ENCODE measurements at places on chromosomes 2 and 18. TPM values are rescaled to one million over a fixed set of nuclear protein-coding genes. Genes with fewer than 3 reads are reported as not detected.

REG3G gene
- total RNA-seq = not detected

RBM45 gene
- 13.1 TPM for total RNA-seq

GAL3ST2 gene
- total RNA-seq = not detected

VWA3B gene
- total RNA-seq = not detected

LGALSL gene
- total RNA-seq = 21.7 TPM

DSG4 gene
- not detected for total RNA-seq

ATP6V1C2 gene
- 1.4 TPM for total RNA-seq

TMEM200C gene
- total RNA-seq = 0.32 TPM

NOL4 gene
- not detected for total RNA-seq

SPHKAP gene
- total RNA-seq = not detected

DNA sequence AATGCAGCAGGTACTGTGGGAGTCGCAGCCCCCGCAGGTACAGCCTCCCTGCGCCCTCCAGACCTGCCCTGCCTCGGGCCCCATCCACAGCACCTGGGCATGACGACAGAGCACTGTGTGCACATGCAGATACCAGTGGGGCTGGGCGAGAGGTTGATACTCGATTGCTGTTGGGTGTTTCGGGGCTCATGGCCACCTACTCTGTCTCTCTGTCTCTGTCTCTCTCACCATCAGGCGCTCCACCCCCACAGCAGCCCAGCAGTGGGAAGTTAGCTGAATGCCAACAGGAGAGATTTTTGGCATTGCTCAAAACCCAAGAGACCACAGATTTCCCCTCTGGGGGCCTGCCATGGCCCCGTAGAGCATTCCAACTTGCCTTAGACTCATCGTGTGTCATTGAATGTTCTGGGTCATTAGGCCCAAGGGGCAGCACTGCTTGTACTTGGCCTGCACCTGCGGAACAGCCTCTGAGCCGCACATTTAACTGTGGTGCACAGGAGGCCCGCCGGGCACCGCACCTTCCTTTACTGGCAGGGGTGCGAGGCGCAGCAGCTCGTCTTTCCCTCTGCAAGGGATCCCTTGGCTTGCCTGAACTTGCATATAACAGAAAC is 18.8 kb downstream of the KCNIP3 start:
- no peak for DNase-seq

GRCh38 chr2:222713002-222713401 is 41.5 kb downstream of the MOGAT1 start:
- DNase-seq = no peak

DNA sequence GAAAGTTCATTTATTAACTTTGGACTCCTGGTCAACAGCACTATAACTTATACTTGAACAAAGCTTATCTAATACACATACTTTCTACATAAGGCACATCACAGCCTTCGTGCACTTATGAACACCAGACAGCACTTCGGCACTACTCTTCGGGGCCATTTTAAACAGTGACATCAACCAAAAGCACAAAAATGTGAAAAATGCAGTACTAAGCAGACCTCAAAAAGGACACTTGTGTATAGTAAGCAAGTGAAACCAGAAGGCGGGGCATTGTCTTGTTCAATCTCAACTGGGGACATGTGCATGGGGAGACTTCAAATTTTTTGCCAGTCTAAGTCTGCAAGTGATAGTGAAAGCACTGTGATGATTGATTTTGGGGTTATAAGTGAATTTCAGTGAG is 163.0 kb downstream of the NCKAP5 start:
- DNase-seq = no peak

- DNase-seq = no peak
These were observed 1464.7 kb upstream of the ZEB2 start for GRCh38 chr2:145984580-145984979.

DNA sequence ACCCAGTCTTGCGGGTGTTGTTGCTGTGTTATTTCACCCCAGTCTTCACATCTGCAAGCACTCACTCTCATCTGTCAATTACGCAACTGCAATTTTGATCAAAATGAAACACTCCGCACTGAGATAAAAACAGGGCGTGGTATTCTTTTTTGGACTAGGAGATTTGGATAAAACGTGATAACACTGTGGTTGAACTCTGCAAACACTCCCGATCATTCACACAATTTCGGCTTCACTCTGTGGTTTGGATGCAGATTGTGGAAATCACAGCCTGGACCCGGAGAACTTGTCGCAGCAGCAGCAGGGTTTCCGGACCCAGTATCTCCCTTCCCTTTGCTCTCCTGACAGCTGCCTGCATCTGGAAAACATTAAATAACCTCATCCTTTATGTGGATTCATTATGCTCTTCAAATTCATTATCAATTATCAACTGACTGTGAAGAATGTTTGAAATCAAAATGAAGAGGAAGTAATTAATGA is 49.4 kb upstream of the APCDD1 start:
- no peak for DNase-seq

DNA sequence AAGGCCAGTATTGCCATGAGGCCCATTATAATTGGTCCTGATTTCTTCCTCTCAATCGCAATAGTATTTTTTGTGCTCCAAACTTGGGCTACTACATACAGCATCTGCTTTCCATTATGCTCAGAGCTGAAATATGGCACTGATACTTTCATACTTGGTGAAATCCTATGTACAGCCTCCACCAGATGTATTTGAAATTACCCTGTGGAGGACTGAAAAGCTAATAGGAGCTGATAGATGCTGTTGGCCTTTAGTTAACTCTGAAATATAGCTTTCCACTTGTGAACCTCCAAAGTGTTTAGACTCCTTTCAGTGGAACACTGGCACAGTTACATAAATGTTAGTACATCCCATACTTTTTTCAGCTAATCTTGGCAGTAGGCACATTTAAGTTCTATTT is 205.7 kb downstream of the NEDD4L start:
- DNase-seq = no peak

GRCh38 chr18:41751161-41751560 is 203.9 kb upstream of the PIK3C3 start:
- DNase-seq = no peak

- no peak for DNase-seq
These were observed 45.7 kb downstream of the ICOS start for GRCh38 chr2:203982276-203982675.

DNA sequence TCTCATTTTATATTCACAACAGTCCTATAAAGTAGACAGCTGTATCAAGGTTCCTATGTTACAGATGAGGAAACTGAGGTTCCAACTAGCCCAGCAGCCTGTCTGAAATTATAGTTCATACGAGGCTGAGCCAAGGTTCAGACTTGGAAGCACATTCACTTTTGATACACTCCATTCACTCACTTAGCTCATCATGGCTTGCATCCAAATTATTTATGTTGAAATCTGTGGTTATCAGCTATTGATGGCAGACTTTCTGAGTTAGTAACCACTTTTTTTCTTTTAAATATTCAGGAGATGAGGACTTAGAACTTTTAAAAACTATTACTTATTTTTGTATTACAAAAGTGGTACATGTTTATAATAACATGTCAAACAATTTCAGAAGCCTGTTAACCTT is 188.2 kb downstream of the MTX2 start:
- no peak for DNase-seq

- DNase-seq = no peak
These were observed 487.4 kb upstream of the ZEB2 start for GRCh38 chr2:145007093-145007959.

GRCh38 chr2:82320296-82320695 is 2015.7 kb upstream of the LRRTM1 start:
- DNase-seq = no peak

GRCh38 chr18:58632552-58632951 is 3.7 kb upstream of the ALPK2 start:
- DNase-seq = no peak

DNA sequence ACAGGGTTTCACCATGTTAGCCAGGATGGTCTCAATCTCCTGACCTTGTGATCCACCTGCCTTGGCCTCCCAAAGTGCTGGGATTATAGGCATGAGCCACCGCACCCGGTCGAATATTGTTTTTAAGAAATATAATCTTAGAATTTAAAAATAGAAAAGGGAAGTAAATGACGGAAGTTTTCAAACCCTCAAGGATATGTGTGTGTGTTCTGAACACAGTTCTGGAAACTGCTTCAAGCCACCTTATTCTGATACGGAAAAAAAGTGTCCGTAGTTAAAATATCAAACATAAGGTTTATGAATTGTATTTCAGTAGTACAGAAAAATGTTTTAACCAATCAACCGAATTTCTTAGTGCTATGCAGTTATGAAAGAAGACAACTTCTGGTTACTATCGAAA is 115.9 kb downstream of the UPP2 start:
- no peak for DNase-seq

- DNase-seq = no peak
These were observed 29.2 kb upstream of the HNRNPLL start for GRCh38 chr2:38631976-38632375.

GRCh38 chr2:105113616-105114291 is 75.9 kb downstream of the MRPS9 start:
- no peak for DNase-seq

DNA sequence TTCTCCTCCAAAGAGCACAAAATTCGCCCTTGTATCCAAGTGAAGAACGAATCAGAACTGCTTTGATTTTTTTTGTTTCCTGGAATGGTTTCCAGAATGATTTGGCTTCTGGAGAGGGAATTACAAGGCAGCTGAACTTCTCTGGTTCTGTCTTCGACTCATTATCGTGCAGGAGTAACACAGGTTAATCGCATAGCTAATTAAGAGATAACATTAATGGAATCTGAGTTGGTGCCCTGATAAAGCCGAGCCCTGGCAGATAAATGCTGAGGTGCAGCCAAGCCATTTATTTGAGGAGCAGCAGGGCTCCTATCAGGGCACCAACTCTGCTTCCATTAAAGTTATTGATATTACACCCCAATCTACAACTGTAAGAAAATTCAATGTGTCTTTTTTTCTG is 433.7 kb downstream of the ZNF521 start:
- no peak for DNase-seq

DNA sequence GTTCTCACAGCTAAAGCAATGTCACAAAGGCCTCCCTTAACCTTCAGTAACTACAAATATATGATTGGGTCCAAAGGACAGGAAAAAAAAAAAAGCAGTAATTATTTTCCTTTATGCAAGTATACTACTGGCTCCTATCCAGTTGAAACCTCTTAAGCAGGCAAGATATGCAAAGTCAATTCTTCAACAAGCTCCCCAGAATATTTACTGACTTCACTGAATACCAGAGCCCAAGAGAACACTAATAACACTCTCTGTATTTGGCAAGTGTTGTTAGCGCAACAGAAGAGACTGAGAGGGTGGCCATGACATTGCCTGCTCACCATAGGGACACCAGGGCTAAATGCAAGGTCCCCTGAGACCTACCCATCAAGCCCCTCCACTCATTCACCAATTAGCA is 74.5 kb downstream of the AP1S3 start:
- no peak for DNase-seq

DNA sequence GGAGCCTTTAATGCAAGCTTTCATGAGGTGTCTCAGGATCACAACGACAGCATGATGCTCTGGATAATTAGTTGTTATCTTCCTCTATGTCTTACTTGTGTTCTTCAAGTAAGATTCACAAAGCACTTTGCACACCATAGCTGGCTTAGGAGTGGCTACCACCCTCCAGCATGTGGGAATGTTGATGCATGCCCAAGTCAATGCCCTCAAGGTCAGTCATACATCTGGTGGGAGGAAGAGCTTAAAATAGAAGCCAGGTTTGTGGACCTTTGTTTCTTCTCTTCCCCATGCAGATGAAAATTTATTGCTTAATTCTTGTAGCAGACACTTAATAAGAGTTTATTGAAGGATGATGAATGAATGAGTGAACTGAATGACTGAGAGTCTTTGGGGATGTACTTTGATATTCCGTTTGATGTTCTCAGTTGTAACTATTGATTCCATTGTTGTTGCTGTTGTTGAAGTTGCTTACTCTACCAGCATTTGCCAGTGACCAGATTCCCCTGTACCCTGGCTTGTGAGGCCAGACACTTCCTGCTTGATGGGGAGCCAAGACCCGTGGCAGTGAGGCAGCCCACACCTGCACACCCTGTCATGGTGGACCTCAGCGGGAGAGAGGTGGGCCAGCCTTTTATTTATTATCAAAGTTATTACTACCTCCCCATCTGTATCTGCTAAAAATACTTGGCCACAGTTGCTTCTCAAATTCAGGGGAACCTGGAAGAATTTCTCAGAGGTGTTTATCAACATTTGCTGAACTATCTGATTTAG is 137.8 kb downstream of the LAMA3 start:
- DNase-seq = no peak

DNA sequence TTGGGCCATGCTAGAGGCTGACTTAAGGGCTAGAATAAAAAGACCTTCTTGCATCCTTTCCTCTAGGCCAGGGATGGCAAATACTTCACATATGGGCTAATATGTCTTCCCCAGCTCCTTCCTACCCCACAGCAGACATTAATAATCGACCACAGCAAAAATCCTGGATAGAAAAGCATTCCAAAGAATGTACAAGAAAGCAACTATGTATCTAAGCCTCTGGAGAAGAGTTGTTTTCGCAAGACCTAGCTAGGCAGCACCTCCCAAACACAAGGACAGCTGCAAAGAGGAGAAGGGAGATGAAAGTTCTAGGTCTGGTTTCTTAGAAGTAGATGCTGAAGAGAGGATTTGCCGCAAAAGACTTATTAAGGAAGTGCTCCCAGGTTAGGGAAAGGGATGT is 372.6 kb downstream of the SLC4A3 start:
- no peak for DNase-seq

GRCh38 chr18:45521136-45521535 is 94.1 kb upstream of the SLC14A2 start:
- no peak for DNase-seq

DNA sequence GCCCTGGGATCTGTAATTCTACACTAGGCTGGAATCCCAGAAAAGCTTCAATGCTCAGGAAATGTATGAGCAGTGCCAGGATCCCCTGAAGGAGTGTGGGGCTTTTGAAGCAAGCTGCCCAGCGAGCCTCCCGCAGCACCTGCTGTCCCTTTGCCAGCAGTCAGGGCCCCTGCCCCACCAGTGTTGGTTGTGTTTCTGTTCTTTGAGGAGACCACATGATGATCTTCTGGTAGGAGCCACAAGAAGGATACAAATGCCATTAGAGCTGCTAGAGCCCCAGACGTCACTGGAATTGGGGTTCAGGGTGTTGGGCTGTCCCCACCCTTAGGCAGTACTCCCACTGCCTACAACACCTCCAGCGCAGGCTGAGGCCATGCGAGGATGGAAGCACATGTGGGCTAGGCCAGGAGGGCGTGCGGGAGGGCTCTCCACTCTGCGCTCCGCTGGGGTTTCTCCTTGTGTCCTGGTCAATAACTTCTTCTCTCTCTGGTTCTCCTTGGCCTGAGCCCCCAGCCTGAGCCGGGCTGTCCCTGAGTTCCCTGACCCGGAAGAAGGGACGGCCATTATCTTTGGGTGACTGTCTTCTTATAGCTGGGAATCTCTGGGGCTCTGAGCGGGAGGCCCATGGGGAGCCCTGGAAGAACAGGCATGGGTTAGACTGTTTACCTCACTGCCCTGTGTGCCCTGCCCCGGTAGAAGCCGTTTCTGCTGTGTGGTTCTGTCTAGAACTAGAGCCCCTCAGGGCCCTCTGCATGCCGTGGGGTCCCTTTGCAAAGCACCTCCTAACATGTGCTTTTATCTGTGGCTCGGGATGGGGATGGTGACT is 73.9 kb downstream of the LRRFIP1 start:
- no peak for DNase-seq

DNA sequence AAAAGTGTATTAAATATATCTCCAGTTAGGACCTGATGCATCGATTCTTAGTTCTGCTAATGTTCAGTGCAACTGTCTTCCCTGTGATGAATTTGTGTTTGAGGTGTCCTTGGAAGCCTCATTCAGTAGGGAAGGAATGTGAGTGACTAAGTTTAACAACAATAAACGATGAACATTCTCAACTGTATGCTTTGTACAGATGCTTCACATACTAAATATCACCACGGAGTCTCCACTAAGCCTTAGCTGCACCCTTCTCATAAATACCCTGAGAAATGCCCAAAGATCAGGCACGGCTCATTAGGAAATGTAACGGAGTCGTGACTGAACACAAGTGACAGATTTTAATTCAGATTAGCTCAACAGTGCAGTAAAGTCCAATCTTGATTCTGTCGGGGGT is 24.4 kb upstream of the AGFG1 start:
- DNase-seq = no peak

Data from mesenteric fat pad (tissue), 1 donor.